COR-L47 (cell line): ENCODE measurements at places on chromosomes 2 and 18.
A peak's percentile ranks its signal among the peaks of the same experiment; 100 is the strongest.

- DNase-seq = no peak
Observed at GRCh38 chr18:62729487-62730386, 14.4 kb downstream of the PHLPP1 start.

GRCh38 chr2:28557389-28558131, 61.7 kb downstream of the PLB1 start:
- no peak for DNase-seq

DNA sequence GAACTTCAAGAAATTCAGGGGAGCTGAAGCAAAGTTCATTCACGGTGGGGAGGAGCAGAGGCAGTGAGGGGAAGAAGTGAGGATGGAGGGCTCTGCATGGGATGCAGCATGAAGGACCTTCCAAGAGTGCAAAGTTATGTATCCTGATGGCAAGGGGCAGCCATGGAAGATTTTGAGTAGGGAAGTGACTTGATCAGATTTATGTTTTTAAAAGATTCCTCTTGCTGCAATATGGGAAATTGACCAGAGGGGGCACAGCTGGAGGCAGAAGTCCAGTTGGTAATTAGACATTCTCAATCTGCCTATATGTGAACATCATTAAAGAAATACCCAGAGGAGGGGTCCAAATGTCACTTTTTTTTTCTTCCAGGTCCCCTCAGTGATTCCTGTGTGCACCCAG, 21.5 kb upstream of the ANXA4 start:
- DNase-seq = no peak

DNA sequence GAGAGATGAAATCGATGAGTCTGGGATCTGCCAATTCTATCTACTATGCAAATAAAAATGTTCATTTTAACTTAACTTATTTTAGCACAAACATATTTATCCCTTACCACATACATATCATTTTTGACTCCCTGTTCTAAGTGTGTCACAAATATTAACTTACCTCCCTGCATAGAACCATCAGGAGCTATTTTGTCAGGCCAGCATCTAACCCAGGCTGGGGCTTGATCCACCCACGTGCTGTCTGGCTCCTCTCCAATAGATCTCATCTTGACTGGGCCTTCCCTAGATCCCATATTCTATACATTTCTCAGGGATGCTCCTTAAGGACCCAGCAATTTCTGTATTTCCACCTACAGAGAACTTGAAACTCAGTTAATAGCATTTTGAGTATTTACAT, 20.9 kb downstream of the NTSR2 start:
- no peak for DNase-seq

- DNase-seq = no peak
Observed at GRCh38 chr18:48824231-48824970, 126.4 kb downstream of the SMAD7 start.

- DNase-seq = peak; percentile 22
Observed at GRCh38 chr2:174682578-174683391, 81.5 kb downstream of the CHRNA1 start.

DNA sequence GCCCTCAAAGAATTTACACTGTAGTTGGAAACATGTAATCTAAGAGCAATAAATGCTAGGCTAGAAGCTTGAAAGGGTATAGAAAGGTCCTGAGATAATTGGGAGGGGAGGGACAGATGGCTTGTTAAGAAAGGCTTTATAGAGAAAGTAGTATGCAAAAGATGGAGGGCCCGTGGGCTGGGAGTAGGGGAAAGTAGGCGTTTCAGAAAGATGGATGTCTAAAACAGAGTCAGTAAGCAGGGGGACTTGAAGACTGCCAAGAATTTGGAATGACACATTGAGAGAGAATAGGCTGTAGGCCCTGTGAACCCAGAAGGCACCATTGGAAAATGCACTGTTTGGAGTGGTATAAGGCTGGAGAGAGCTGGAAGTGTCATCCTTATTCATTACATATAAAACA, 822 bp downstream of the PSMG2 start:
- DNase-seq = peak; percentile 18

GRCh38 chr2:173196080-173196479, 120.4 kb downstream of the MAP3K20 start:
- DNase-seq = no peak

DNA sequence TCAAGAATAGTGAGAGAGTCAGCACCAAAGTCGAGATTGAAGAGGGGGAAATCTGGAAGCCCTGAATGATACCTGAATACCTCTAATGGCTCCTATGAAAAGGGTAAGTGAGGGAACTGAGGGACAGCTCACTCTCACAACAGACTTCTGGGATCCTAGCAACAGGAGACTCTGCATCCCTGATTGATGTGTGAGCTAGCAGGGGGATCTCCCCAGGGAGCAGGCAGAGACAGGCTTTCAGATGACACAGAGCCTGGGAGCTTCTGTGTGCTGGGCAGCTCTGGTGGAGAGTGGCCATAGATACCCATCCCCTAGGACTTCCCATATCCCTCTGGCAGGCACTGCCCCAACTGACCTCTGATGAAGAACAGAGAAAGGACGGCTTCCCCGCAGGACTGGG, 206.2 kb downstream of the EXOC6B start:
- DNase-seq = no peak

DNA sequence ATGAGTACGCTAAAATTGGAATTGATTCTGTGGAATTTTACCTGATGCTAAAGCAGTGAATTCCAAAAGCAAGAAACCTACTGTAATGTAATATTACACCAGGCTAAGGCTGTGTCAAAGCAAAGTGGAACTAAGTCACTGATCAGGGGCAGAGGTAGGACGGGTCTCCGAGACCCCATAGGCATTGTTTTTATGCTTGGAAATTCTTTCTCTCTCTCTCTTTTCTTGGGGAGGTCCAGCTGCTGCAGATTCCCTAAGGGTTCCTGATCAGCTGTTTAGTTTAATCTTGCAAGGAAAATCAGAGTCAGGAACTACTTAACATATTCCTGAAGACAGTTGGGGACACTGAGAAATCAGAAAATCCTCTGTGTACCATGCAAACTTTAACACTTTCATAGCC, 220.2 kb downstream of the SRBD1 start:
- no peak for DNase-seq
